ENCODE measurements at places on chromosomes 3 and 15. TPM values are rescaled to one million over a fixed set of nuclear protein-coding genes. Genes with fewer than 3 reads are reported as not detected.

DNA sequence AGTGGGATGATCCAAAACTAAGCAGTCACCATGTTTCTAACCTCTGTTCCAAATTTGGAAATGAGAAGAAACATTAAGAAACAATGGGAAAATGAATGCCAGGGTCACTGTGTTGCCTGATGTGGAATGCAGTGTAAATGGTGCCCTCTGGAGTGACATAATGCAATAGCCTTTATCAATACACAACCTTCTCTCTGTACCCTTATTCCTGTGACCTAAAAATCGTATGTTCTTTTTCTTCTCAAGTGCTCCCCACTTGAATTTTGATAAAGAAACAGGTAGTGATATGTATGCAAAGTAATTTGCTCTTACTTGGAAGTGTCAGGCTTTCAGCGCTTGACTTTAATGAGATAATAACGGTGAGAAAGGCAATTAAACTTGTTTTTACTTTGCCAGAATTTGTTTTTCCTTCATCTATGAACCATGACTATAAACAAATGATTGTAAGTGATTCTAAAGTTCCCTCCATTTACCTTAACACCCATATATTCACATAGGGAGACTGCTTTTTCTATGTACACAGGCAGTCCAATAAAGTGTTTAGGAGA is 145.8 kb upstream of the THRB start:
- H3K36me3 ChIP-seq, result peaks cover 4% of the 10 kb centered on the region
- peak; percentile 60 for DNase-seq
- H3K27ac ChIP-seq, result peak overlapping the region; percentile 20
- H3K27me3 ChIP-seq, result no peaks in the 10 kb centered on the region
- H3K4me1 ChIP-seq, result peaks cover 7% of the 10 kb centered on the region

GRCh38 chr3:63980830-63981498 is 42.3 kb downstream of the PSMD6 start:
- H3K27ac ChIP-seq, result peak overlapping the region; percentile 27
- DNase-seq, result no peak
- no peaks in the 10 kb centered on the region for H3K27me3 ChIP-seq
- peaks cover 22% of the 10 kb centered on the region for H3K4me1 ChIP-seq

GRCh38 chr3:156957715-156958114 is 131.6 kb downstream of the LEKR1 start:
- H3K27me3 ChIP-seq, result no peaks in the 10 kb centered on the region

GRCh38 chr3:11445883-11446282 is 173.7 kb downstream of the ATG7 start:
- no peak overlapping the region for H3K27ac ChIP-seq
- no peaks in the 10 kb centered on the region for H3K36me3 ChIP-seq
- DNase-seq, result no peak
- H3K27me3 ChIP-seq, result no peaks in the 10 kb centered on the region
- no peak overlapping the region for H3K4me3 ChIP-seq
- no peaks in the 10 kb centered on the region for H3K4me1 ChIP-seq

The FBXL2 gene
- 9.6 TPM for total RNA-seq

The COL6A5 gene
- not detected for total RNA-seq

Data from MCF 10A (cell line).